ENCODE measurements at places on chromosomes 11 and 22. TPM values are rescaled to one million over a fixed set of nuclear protein-coding genes. Genes with fewer than 3 reads are reported as not detected.

Gene MMP12
- not detected for polyA plus RNA-seq

Gene SLC5A1
- polyA plus RNA-seq, result not detected

Gene DGCR6
- 1.6 TPM for polyA plus RNA-seq

Gene TTC9C
- polyA plus RNA-seq, result 10.2 TPM

Gene OR6T1
- polyA plus RNA-seq, result not detected

Gene GLYATL1
- polyA plus RNA-seq, result not detected

Gene NAV2
- not detected for polyA plus RNA-seq

Gene SAA2
- polyA plus RNA-seq, result not detected

Gene GPR83
- polyA plus RNA-seq, result 0.14 TPM

Gene DTX4
- 0.76 TPM for polyA plus RNA-seq

Gene MS4A3
- polyA plus RNA-seq, result 0.37 TPM

Gene GLYAT
- polyA plus RNA-seq, result not detected

Gene MPPED2
- polyA plus RNA-seq, result not detected

Gene GATD1
- 15.0 TPM for polyA plus RNA-seq

Gene VPREB1
- polyA plus RNA-seq, result not detected

Gene RASL10A
- not detected for polyA plus RNA-seq

Gene WNT7B
- polyA plus RNA-seq, result not detected

Gene SPTBN2
- polyA plus RNA-seq, result not detected

Measured in CD4-positive, alpha-beta memory T cell (primary cell).